ENCODE measurements at places on chromosomes 12 and 14.
A peak's percentile ranks its signal among the peaks of the same experiment; 100 is the strongest.

GRCh38 chr14:84804468-84804867, 725.5 kb upstream of the FLRT2 start:
- no peak for DNase-seq

- DNase-seq: peak; percentile 27
Measured at GRCh38 chr12:113088971-113089756, 32.6 kb downstream of the DTX1 start.

- DNase-seq: no peak
Measured at GRCh38 chr12:39123580-39124253, 218.3 kb upstream of the CPNE8 start.

GRCh38 chr14:75165586-75166391, 10.6 kb downstream of the TMED10 start:
- DNase-seq: no peak

GRCh38 chr14:103386713-103387329, 1.6 kb downstream of the MARK3 start:
- DNase-seq: no peak

- DNase-seq: peak; percentile 49
Measured at GRCh38 chr14:88492272-88493089, 62.3 kb downstream of the PTPN21 start.

DNA sequence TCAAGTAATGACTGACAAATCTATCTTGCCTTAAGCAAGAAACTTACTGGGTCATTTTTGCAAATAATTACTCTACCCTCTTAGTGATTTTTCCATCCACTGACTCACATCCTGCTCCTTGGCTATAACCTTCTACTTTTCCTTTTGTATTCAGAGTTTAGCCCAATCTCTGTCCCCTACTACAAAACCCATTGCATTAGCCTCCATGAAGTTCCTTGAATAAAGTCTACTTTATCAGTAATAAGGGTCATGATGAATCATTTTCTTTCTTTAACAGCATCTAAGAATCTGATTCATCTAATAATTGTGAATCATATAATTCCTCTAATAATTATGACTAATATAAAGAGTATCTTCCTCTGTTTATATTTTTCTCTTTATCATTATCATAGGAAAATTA, 132.6 kb downstream of the NTS start:
- no peak for DNase-seq

- DNase-seq: peak; percentile 18
Measured at GRCh38 chr14:53306267-53306721, 153.2 kb upstream of the DDHD1 start.

GRCh38 chr12:116411977-116412376, 134.5 kb upstream of the MED13L start:
- DNase-seq: no peak

- no peak for DNase-seq
Measured at GRCh38 chr12:15212930-15213329, 8.3 kb downstream of the RERG start.

- DNase-seq: no peak
Measured at GRCh38 chr12:13178568-13179210, 17.8 kb upstream of the EMP1 start.

GRCh38 chr12:44500423-44500822, 375.7 kb downstream of the NELL2 start:
- no peak for DNase-seq

DNA sequence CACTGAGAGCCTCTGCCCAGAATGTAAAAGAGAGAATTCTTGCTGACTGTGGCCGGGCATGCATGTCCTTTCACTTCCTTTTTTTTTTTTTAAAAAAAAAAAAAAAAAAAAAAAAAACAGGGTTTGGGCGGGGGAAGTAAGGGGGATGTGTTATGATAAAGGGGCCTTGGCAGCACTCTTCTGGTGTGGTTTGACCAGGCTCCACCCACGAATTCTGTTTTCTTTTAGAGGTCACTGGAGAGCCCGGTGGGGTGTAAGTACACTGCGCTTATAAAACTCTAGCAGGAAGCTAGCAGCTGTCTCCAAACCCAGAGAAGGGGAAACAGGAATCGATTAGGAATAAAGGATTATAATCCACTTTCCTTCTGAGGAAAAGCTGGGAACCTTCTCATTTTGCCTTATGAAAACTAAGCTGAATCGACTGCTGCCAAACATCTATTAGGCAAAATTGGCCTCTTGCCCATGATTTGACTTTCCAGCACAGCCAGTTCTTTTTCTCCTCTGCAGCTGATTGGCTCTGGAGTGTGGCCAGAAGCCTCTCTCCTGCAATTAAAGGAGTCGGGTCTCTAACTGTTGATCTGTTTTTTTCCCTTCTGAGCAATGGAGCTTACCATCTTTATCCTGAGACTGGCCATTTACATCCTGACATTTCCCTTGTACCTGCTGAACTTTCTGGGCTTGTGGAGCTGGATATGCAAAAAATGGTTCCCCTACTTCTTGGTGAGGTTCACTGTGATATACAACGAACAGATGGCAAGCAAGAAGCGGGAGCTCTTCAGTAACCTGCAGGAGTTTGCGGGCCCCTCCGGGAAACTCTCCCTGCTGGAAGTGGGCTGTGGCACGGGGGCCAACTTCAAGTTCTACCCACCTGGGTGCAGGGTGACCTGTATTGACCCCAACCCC, 27.7 kb upstream of the HIGD1C start:
- no peak for DNase-seq

GRCh38 chr12:62258941-62259630, 1.1 kb upstream of the USP15 start:
- no peak for DNase-seq

- DNase-seq: no peak
Measured at GRCh38 chr12:87200289-87200979, 828.8 kb downstream of the C12orf50 start.

GRCh38 chr12:50390316-50390741, 6.1 kb downstream of the FAM186A start:
- DNase-seq: no peak

DNA sequence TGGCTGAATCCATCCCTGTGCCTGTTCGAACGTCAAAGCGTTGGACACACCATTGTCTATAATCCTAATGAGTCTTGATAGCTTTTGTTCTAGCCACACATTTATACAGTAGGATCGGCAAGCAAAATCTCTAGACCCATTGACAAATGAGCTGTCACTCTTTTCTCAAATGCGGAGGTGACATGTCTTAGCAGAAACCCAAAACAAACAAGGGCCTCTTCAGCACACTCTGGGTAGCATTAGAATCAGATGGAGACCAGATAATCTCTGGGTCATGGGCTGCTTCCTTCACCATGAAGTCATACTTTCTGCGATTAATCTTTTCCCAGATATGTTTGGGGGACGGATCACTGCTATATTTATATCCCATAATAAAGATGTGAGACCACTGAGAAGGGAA, 100.2 kb downstream of the PLXNC1 start:
- DNase-seq: no peak

- peak; percentile 72 for DNase-seq
Measured at GRCh38 chr12:56628671-56629458, 1.3 kb downstream of the BAZ2A start.

GRCh38 chr12:94839347-94839746, 164.2 kb downstream of the NDUFA12 start:
- DNase-seq: no peak

- no peak for DNase-seq
Measured at GRCh38 chr14:100339766-100340422, 16.8 kb downstream of the SLC25A47 start.

DNA sequence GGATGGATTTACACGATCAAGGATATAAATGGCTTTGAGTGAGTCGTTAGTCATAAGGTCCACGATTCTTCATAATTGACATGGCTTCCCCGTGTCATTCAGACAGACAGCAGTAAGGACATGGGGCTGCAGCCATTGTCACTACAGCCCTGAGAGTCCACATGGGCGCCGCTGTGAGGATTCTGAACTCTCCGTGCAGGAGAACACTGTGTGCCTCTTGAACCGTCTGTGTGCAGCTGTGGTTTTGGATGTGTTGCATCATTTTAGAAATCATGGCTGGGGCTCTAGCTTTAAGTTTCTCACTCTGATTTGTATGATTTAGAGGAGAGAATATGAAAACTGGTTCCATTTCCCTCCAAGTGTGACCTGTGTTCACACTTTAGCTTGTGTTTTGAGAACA, 47.2 kb downstream of the NPAS3 start:
- DNase-seq: no peak

- no peak for DNase-seq
Measured at GRCh38 chr12:1287446-1287975, 296.5 kb downstream of the ERC1 start.

- no peak for DNase-seq
Measured at GRCh38 chr14:22456998-22457594, 131.9 kb downstream of the DAD1 start.

DNA sequence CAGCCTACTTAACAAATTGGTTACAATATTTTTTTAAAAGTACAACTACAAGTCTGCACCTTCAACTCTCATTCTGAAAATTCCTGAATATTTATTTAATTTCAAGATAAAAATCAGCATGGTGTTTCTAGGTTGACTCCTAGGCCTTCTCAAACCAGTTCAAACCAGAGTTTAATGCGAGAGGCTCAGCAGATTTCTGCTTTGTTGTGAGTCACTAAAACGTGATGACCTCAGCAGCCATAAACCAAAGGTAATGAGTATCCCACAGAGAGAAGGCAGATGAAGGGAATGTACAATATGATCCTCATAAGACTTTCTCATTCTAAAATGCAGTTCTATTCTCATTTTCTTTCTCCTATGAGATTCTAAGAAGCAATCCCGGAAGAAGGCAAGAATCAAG, 1.5 kb downstream of the PRDM4 start:
- DNase-seq: no peak

GRCh38 chr14:64943556-64943955, 1.0 kb upstream of the GPX2 start:
- DNase-seq: no peak

DNA sequence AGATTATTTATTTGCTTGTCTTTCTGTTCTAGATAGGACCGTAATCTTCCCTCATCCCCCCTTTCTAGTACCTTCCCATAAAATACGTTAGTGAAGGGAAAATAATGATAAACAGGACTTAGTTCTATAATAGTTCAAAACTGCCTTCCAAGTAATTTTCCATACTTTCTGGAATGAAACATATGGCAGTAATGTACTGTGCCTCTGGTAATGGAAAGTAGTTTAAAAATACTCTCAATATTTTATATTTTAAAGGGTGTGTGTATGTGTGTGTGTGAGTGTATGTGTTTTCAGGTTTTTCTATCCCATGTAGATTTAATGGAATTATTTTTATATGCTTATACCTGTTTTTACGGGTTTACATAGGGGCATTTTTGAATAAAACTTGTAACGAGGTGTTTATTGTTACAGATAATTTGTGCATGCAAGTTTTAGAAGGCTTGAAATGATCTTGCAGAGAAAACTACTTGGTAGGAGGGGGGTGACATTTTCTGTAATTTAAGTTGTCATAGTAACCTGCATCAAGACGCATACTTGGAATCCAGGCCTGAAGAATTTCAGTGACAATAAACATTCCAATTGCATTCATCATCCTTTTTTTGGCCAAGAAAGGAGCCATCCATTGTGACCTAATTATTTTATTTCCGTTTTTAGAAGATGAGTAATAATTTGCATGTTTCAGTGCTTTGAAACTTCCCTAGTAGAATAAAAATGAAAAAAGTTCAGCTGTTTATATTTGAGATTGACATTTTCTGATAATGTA, 38.9 kb downstream of the RASSF8 start:
- no peak for DNase-seq

DNA sequence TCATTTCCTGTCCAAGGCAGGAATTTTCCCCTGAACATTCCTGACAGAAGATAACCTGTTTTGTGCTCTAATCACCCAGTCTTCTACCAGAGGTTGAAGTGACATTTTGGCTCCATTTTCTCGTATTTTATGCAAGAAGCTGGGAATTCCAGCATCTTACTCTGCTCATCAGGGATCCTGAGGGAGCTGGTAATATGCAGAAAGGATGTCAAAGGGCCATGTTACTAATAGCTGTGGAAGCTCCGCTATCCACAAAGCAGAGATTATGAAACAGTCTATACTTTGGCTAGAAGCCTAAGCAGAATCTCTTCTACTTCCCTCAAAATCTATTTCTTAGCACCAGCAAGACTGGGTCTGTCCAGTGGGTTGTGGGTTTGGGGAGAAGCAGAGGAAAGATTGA, 613.0 kb downstream of the DIO2 start:
- no peak for DNase-seq

- peak; percentile 6 for DNase-seq
Measured at GRCh38 chr12:42372154-42372791, 46.3 kb downstream of the PPHLN1 start.

DNA sequence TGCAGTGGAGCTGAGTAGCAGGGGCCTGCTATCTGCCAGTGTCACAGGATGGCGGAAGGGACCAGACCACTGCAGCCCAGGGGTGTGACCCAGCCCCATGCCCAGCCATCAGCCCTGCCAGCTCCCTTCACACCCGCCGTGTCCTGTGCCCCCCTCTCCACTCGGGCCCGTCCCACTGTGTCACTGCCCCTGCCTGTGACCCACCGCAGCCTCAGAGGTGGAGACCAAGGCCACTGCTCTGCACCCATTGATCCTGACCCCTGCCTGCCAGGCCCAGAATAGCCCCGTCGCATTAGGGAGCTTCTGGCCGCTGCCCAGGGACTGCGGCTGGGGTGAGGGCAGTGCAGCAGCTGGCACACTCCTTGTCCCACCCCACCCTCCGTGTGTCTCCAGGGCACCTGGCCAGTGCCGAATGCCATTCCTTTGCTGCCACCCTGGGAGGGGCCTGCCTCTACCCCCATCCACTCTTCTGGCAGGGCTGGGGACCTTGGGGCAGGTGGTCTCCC, 2.1 kb upstream of the CRIP2 start:
- DNase-seq: no peak

- DNase-seq: no peak
Measured at GRCh38 chr12:50515587-50515986, 10.8 kb downstream of the DIP2B start.

DNA sequence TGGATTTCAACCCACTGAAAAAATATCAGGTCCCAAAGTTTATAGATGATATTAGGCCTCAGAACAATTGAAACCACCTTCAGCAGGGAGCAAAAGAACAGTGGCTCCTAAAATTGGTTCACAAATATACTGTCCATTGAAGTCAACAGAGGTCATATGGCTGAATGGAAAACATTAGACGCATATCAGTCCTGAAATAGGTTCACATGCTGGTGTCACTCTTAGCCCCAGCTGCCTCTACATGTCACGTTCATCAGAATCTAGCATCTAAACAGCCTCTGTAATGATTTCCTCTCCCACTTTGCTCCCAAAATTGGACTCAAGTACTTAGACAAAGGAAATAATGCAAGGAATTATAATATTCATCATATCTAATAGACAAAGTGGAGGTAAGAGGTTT, 8.7 kb downstream of the FLRT2 start:
- no peak for DNase-seq

- DNase-seq: no peak
Measured at GRCh38 chr14:50668826-50669143, 679 bp upstream of the SAV1 start.

DNA sequence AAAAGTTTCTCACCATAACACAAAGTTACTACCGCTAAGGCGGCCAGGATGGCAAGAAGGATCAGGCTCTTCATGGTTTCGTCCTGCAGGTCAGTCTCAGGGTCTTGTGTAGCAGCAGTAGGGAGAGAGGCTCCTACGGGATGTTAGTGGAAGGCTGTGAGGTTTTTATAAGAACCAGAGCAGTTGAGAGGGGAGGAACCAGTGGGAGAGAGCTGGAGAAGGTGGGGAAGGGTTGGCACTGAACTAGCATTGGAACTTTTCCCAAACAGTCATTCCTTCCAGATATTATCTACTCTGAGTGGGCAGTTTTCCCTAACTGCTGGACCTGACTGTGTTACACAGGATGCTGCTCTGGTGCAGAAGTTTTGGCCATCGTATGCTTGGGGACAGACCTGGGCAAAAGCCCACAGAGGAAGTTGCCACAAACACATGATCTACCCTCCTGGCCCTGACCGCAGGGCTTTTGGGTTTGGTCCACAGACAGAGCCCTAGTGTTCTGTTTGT, at the start of gene MGP:
Gene MGP, minus strand, starts transcription at position 137 of the 504 bp plus-strand sequence. Its CDS starts 63 bp downstream, at position 74.
- no peak for DNase-seq

GRCh38 chr12:8052679-8053078, 13.5 kb downstream of the C3AR1 start:
- no peak for DNase-seq
